Cortex of kidney (tissue), 1 donor: ENCODE measurements at places on chromosomes 6 and 20.

- no peak for DNase-seq
Measured at GRCh38 chr6:134590449-134590848, 272.5 kb upstream of the SGK1 start.

DNA sequence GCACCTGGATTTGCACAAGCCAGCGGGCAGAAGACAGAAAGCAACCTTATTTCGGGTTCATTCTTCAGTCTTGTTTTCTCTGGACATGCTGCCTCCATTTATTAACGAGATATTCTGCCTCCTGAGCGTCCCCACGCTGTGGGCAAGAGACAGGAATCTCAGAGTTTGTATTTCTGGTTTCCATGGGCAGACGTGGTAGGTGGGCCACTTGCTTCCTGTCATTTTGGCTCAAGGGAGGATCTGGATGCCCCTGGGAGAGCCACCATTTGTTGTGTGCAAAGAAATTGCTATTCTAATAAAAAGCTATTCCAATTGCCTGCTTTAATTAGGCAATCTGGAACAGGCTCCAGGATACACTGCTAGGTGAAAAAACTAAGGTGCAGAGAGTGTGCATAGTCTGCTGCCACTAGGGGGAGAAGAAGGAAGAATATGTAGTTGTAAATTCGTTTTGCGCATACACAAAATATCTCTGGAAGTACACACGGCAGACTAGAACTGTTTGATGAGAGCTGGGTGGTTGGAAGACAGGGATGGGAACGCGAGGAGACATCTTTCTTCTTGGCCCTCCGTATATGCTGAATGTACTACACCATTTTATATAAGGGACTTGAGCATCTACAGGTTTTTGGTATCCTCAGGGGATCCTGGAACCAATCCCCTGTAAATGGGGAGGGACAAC is 30.1 kb upstream of the SLC16A10 start:
- no peak for DNase-seq

GRCh38 chr20:44010162-44010704 is 95.6 kb downstream of the TOX2 start:
- DNase-seq, result no peak

DNA sequence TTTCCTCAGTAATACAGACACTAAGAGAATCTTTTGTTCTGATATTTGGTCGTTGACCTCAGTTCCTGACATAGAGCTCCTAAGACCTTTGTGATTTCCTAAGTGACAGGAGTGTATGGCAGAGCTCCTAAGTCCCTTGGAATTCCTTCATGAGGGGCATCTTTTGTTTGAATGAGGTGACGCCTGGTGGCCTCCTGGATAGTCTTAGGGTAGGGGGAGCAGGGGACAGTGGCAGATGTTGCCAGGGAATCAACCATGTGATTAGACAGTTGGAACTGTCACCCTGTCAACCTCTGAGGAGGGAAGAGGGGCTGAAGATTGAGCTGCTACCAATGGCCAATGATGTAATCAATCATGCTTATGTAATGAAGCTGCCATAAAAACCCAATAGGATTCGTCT is 67.0 kb downstream of the DST start:
- DNase-seq, result no peak

- DNase-seq, result no peak
Measured at GRCh38 chr6:107275330-107275865, 160.1 kb upstream of the BEND3 start.

- DNase-seq, result no peak
Measured at GRCh38 chr6:68826501-68826900, 191.4 kb downstream of the ADGRB3 start.

- no peak for DNase-seq
Measured at GRCh38 chr6:136927292-136927691, 5.2 kb downstream of the SLC35D3 start.

DNA sequence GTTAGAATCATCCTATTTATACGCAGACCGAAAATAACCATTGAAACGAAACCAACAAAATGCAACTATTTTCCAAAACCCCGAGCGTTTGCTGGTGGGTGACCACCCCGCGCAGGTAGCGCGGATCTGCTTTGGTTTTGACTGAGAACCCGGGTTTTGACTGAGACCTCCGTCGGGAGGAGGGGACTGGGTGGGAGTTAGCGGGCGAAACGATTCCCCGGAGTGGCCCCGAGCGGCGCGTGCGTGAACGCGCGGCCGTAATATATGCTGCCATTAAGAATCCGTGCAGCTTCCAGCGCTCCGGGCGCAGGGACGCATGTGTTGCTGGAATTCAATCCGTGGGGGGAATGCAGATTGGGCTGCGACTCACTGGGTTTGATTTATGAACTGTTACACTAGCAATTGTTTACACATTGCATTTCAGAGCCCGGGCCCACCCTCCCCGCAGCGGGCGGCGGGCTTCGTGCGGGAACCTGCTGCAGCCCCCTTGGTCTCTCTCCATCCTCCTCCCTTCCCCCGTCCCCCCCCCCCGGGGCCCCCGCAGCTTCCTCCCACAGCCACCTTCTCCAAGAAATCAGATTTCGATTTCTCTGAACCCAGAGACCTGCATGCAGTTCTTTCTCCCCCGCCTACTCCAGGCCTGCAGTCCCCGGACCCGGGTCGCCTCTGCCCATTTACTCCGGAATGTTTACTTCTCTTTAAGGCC is 9.9 kb downstream of the NRN1 start:
- DNase-seq, result no peak

DNA sequence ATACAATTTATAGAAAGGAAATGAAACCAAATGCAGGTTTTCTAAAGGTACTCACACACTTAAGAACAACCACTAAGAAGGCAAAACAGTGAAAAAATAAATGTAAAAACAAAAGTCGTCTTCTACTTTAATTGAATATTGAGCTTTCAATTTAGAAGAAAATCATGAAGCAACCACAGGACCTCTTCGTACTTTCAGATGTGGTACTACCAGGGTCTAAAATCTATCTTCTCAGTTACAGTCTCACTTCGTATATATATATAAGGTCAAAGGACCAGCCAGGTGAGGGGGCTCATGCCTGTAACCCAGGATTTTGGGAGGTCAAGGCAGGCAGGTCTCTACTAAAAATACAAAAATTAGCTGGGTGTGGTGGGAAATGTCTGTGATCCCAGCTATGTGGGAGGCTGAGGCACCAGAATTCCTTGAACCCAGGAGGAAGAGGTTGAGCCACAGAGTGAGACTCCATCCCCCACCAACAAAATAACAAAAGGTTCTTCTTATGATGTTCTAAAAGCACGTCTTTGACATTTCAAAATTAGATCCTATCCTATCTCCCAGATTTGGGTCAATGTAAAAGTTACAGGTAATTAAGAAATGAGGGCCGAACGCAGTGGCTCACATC is 12.5 kb downstream of the ROMO1 start:
- DNase-seq, result no peak

DNA sequence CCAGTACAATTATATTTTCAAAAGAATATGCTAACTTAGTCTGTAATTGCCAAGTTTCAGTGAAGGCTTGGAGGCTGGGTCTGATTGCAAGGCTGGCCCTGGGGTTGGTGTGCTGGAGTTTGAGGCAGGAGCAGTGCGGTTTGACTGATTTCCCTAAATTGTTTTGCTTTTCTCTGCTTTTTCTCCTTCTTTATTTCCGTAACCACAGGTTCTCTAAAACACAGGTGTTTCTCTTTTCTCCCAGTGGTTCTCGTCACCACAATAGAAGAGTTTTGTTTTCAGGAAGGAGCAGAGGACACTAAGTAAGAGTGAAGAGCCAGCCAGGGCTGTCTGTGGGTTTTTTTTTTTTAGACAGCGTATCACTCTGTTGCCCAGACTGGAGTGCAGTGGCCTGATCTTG is 8.2 kb upstream of the SNX9 start:
- no peak for DNase-seq
